ENCODE measurements at places on chromosomes 2 and 18.

DNA sequence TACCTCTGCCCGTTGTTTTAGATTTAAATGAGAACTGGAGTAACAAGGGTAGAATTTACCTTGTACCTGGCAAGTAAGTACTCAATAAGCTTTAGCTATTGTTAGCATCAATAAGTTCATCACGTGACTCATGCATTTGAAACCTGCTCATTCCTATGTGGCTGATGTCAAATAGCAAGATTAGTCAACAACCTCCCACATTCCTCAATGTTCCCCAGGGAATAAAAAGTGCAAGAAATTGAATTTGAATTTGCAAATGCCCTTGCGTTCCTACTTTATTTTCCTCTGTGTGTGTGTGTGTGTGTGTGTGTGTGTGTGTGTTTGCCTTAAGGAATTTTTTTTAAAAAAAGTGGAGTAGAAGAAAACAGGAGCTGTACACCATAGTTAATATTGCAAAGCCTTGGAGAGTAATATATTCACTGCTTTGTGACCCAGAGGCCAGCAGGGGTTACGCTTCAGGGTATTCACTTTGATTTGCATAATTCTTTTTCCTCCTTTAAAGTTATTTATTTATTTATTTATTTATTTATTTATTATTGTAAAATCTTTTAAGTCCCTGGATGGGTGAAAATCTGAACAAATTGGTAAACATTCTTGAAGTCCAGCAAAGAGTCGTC, 43.9 kb upstream of the DNAH7 start:
- DNase-seq: peak; percentile 43

GRCh38 chr2:237480556-237480955, 6.5 kb upstream of the MLPH start:
- no peak for DNase-seq

DNA sequence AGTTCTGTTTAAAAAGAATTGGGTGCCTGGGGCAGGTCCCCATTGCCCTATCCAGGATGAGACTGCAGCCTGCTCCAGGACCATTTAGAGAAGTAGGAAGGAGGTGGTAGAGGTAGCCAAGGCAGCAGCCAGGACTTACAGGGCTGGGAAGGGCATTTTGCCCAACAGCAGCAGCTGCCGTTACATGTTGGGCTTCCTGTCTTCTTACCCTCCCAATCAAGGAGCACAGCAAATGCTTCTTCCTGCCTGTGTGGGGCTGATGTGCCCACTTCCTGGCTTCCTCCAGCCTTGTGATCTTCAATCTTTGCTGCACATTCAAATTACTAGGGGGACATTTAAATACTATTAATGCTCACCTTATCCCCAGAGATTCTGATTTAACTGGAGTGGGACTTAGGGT, 112.0 kb downstream of the QPCT start:
- no peak for DNase-seq

DNA sequence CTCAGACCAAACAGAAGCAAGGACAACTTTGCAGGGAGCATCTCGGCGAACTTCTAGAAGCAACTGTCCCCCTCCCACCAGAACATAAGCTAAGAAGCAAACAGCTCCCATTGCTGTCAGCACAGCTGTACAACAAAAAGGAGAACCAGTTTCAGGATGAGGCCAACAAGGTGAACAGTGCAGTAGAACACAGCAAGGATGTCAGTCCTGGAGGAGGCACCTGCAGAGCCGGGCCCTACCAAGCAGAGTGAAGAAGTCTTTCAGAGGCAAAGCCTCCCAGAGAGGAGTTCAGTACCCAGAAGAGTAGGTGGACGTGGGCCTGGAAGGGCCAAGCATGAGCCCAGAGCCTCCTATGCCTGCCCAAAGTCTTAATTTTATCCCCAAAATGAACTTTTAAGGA, 1.0 kb downstream of the PASK start:
- no peak for DNase-seq

DNA sequence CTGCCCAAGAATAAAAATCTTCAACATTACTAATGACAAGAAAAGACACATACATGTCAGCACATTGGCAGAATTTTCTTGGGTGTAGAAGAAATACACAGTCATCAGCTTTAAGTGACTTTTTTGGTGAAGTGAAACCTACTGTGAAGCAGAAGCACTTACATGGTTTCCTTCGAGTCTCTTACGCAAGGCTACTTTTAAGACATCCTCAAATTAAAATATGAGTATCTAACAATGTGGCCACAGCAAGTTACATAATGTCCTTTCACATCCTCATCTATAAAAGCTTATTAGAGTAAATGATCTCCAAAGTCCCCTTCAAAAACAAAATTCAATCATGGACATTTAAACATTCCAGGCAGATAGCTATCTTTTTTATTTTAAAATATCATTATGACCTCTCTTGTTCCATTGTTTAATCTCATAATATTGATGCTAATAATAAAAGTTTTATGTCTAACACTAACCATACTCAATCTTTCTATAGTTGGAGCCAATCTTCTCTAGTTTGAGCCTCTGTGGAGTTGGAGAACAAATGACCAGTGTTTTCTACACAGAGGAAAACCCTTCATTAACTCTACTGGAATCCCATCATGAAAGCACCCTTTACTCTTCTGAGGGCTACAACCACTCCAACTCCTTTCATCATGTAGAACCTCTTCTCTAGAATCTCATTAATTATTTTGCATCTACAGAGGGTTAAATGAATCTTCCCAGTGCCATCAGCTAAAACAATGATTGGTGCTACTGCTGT, 182.2 kb upstream of the ZFP36L2 start:
- DNase-seq: no peak

GRCh38 chr2:177155631-177156030, 57.0 kb upstream of the HNRNPA3 start:
- no peak for DNase-seq

GRCh38 chr2:222982010-222982908, 69.7 kb upstream of the KCNE4 start:
- DNase-seq: peak; percentile 46

DNA sequence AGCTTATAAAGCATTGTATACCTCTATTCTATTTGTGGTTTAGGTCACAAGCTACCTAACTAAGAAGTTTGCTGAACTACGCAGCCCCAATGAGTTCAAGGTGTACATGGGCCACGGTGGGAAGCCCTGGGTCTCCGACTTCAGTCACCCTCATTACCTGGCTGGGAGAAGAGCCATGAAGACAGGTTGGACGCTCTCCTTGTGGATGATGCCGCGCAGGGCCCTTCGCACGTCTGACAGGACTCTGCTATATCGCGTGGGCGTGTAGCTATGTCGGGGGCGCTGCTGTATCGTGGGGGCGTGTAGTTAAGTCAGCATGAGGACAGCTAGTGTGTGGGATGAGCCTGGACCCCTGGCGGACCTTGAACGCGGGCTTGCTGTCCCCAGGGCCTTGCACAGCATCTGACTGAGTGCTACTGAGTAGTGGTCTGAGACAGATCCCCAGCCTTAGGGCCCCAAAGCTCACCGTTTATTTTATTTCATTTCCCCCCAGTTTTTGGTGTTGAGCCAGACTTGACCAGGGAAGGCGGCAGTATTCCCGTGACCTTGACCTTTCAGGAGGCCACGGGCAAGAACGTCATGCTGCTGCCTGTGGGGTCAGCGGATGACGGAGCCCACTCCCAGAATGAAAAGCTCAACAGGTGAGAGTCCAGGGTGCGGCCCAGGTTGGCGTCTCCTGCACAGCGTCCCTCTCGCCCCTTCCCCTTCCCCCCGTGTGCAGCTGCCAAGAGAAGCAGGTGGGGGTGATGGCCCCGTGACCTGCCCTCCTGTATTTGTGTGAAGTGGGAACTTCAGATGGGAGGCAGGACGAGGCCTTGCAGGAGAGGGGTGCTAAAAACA, 15.6 kb upstream of the CNDP1 start:
- no peak for DNase-seq

DNA sequence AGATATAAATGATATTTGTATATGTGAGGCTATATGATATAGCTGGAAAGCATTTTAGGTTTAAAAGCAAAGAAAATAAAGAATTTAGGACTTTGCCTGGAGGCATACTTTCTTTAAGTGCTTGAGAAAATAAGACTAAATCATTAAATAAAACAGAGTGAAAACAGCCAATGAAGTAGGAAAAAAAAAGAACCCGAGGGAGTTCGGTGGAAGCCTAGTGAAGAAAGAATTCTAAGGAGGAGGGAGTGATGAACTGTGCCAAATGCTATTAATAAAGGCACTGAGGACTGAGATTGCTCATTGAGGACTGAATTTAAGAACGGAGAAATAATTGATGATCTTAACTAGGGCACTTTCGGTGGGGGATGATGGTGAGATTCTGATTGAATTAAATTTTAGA, 573.5 kb downstream of the DSC3 start:
- DNase-seq: no peak

DNA sequence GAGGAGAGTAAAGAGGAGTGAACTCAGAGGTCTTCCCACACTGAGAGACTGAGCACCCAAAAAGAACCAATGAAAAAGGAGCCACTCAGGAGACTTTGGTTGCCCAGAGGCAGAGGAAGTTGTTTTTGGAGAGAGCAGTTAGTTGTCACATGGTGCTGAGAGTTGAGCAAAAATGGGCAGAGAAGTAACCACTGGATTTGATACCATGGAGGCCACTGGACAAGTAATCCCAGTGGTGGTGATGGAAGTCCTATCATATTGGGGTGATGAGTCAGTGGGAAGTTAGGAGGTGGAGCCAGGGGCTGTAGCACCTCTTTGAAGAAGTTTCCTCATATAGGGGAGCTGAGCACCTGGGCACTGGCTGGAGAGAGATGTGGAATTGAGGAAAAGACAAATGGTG, 235.8 kb downstream of the TPGS2 start:
- no peak for DNase-seq

- peak; percentile 56 for DNase-seq
Measured at GRCh38 chr2:18910843-18911242, 321.5 kb upstream of the NT5C1B start.

DNA sequence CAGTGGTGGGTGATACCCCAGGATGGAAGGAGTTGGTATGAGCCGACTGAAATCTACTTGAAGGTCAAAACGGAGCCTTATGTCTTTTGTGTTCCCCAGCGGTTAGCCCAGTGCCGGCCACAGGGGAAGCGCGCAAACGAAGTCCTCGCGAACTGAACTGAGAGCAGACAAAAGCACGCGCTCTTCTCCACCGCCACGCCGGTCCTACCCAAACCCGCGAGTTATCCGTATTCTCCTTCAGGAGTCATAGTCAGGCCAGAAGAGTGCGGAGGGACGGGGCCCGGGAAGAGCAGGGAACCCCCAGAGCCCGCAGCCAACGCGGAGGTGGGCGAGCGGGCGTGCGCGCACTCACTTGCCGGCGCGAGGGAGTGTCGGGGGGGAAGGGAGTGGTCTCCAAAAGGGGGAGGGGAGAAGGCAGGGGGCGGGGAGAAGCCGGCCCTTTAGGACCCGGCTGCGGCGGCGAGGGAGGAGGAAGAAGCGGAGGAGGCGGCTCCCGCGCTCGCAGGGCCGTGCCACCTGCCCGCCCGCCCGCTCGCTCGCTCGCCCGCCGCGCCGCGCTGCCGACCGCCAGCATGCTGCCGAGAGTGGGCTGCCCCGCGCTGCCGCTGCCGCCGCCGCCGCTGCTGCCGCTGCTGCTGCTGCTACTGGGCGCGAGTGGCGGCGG, at the start of gene IGFBP2:
IGFBP2 (plus strand) TSS at position 469 of the 664 bp plus-strand sequence; CDS start at position 573, 104 bp downstream.
- DNase-seq: no peak

DNA sequence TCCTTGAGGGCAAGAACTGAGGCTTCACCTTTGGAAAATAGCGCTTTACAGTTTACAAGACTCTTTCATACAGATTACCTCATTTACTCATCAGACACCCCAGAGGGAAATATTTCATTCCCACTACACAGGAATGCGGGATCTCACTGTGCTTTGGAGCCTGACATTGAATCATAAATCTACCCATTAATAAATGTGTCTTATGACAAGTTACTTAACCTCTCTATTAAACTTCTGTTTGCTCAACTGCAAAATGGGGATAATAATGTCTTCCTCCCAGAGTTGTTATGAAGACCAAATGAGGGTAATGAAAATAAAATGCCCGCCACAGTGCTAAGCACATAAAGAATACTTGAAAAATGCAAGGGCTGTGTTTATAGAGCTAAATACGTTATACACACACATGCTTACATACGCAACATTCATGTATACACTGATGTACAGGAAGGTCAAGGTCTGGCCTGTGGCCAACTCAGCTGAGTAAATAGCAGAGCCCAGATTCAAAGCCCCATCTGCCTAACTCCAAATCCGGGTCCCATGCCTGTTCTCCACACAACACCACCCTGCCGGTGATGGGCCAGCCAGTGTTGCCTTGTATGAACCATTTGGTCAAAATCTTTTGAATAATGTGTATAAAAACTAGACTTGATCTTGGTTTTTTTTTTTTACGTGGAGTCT, 77.8 kb upstream of the STPG4 start:
- DNase-seq: no peak

- no peak for DNase-seq
Measured at GRCh38 chr18:62172298-62172697, 14.6 kb downstream of the PIGN start.

DNA sequence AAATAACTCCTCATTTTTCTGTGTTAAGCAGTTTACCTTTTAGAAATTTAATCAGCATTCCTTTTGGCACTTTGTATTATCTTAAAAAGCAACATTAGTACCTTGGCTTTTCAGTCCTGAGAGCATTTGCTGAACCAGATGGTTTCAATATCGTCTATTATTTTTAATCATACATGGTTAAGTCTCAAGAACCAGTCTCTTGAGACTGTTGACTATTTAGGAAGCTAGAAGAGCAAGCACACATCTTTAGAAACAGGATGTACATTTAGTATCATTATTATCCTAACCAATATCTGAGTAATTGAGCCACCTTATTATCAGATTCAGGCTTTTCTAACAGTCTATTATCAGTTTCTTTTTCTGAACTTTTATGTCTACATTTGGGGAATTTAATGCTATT, 28.2 kb upstream of the ZEB2 start:
- no peak for DNase-seq
